ENCODE measurements at places on chromosomes 12 and 14.

DNA sequence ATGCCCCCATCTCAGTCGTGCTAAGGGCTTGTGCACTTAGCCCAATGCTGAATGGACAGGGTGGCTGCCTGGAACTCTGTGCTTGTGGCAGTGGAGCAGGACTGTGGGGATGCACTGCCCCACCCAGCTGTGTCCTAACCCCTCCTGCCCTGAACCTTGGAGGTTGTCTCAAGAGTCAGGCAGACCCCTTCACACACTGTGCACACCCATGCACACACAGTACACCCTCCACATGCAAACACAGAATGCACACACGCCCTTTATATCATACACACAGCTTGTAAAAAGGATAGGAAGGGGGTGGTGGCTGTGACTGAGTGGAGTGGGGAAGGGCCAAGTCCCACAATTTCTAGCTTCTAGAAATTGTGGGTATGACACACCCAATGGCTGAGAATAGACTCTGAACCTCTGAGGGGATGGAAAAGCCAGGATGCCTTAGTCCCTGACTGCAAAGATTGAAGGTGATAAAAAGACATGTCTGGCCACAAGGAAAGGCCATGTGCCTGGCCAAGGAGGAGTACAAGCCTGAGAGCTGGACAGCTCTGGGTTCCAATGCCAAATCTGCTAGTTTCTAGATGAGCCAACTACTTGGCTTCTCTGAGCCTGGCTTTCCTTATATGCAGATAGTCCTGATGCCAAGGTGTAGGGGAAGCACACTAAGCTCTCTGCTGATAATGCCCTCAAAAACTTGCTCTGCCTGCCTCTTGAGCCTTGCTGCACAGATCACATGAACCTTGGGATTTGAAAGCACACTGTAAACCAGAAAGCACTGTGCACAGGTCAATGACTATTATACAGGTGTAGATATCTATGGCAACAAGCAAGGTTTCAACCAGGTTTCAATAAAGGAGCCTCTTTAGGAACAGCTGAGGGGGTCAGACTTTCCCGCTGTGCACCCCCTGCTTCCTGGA lies 8.4 kb downstream of the KRT8 start:
- DNase-seq, result no peak

DNA sequence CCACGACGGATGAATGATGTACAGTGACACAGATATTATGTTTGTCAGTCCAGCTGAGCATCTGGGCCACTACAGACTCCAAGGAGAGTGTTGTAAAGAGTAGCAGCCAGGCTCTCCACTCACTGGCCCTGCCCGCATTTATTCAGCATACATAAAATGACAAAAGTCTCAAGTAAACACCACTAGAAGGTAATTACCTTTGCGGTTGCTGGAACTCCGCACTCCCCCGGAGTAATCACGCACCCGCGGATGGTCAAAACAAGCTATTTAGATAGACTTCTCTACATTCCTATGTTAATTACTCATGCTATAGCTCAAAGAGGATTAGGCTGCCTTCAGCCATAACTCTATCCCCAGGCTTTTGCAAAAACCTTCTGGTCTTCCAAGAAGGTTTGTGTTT lies 18.8 kb upstream of the STRAP start:
- no peak for DNase-seq

GRCh38 chr14:72387726-72388125 lies 455.5 kb downstream of the RGS6 start:
- DNase-seq, result no peak

GRCh38 chr12:31008961-31009840 lies 64.5 kb upstream of the DDX11 start:
- DNase-seq, result no peak

- no peak for DNase-seq
Measured at GRCh38 chr12:110310763-110311162, 29.7 kb downstream of the ATP2A2 start.

DNA sequence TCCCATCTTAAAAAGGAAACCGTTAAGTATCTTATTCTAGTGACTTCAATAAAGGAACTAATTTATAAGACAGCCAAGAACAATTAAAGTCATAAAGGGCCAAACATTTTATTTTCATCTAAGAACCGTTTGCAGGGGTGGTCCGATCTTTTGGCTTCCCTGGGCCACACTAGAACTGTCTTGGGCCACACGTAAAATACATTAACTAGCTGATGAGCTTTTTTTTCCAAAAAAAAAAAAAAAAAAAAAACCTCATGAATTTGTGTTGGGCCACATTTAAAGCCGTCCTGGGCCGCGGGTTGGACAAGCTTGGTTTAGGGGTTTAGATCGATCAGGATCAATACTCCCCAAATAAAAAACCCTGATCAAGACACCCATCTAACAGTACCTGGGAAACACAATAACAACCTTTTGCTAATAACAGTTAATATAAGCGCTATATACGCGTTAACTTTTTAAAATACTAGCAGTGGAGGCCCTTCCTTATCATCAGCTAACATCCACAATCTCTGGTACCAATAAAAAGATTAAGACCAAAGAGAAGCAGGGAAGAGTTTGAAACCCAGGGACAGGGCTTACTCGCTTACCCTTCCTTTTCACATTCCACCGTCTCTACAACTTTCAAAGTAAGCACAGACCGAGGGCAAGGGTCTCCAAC lies 1.1 kb downstream of the NAP1L1 start:
- no peak for DNase-seq

DNA sequence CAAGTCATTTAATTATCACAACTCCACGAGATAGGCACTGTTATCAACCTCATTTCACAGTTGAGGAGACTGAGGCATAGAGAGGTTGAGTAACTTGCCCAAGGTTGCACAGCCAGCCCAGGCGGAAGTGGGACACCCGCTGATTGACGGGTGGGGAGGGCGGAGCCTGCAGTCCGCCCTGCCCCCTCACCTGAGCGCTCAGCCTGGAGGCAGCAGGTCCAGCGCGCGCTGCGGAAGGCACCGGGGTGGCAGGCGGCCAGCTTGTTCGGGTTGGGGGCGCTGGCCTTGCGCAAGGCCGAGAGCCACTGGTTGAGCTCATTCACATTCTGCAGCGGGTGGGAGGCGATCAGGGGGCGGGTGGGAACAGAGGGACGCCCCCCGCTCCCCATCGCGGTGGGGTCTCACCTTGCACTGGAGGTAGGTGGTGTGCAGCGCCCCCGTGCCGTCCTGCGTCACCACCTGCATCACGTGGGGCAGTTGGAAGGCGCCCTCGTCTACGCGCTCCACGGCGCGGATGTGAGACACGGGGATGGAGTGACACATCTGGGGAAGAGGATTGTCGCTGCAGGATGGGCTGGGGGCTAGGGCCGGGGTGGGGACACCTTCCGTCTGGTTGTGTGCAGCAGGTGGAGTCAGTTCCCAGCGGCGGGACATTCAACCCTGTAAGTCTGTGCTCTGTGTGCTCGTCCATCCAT lies 31.7 kb downstream of the RASAL1 start:
- peak; percentile 75 for DNase-seq

- DNase-seq, result peak; percentile 6
Measured at GRCh38 chr14:90381999-90382451, 14.8 kb upstream of the CALM1 start.

GRCh38 chr12:2328661-2329060 lies 275.9 kb downstream of the CACNA1C start:
- no peak for DNase-seq

DNA sequence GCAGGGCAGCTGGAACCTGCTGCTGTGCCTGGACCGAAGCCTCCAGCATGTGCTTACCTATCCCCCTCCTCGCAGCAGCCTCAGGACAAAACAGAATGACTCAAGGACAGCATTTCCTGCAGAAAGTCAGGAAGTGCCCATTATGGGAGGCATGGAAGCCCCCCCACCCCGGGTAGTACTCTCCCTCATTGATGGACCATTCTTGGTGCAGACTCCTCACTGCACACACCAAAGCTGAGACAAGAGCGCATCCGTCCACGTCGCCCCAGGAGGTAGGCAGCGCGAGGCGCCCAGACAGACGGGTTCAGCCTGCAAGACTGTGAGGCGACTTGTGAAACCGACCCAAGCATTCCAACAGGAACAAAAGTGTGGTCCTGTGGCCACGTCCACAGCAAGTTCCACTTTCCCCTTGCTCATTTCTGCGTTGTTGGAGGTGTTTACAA lies 243.9 kb upstream of the ATXN7L3B start:
- no peak for DNase-seq

DNA sequence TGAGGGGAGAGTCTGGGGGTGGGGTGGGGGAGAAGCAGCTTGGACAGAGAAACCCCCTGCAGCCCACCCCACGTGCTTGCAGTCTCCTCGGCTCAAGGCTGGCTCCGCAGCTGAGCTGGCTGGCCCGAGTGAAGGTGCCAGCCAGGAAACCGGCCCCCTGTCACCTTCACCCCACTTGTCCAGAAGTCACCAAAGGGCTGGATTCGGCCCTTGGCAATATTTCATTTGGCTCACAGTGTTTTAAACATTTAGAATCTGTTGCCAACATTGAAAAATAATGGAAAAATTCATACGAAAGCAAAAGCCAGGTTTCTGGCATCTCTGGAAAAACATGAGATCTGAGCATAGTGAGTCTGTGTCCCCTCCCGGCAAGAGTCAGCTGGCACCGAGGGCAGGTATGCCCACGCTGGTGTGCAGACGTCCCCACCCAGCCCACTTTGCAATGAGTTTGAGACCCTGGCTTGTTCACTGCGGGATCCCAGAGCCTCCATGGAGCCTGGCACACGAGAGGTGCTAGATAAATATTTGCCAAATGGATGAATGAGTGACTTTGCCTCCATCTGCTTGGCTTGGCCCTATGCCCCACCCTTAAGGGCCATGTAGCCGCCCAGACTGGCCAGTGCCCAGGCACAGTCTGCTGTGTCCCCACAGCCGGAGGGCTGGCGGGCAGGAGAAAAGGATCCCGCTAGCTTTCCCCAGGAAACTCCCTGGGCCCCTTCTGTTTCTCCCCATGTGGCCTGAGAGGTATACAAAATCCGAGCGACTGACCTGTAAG lies 18.2 kb downstream of the MSI1 start:
- no peak for DNase-seq

DNA sequence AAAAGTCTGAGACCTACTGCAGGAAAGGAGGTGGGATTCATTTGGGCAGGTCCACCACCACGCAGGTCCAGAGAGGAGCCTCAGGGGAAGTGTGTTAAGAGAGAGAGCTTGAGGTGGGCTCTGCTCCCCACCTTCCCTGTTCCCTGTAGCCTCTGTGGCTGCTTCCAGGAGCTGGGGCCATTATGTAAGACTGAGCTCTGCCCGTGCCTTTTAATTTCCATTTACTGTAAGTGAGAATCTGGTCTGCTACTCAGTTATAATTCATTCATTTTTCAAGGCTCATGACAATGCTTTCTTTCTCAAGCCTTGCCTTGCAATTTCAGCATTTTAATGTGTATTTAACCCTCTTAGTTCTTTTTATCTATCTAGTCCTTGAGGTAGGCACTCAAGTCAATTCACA lies 8.3 kb downstream of the SLC4A8 start:
- no peak for DNase-seq

GRCh38 chr12:122012184-122012583 lies 9.5 kb upstream of the BCL7A start:
- DNase-seq, result no peak

DNA sequence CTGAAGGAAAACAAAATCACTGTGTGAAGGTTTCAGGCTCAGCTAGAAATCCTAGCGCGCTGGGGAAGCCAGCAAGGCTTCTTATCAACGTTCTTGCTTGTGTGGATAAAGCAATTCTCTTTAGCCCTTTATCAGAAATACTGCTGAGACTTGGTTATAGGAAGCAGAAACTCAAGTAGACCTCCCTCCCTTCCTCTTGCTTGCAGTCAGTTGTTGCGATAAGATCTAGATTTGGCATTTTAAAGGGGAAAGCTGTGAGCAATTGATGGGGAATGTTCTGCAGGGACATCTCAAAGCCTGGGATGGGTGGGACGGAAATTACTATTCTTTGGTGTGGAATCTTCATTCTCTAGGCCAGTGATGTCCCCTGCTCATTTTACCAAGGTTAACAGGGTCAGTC lies 76.4 kb upstream of the ANO4 start:
- DNase-seq, result no peak

DNA sequence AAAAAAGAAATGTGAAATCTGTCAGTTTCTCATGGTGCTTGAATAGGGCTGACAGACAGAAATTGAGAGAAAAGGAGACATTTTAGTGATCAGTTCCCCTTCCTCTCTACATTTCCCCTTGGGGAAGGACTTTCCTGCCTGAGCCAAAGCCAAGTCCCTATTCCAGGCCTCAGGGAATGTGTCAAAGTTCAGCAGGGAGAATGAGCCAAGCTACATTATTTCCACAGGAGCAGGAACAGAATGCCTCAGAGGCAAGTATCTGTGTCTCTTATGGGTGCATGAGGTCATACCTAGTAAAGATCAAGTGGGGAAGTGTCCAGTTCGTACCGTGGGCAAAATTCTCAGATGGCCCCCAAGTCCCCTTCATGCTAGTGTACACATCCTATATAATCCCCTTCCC lies 68.6 kb downstream of the IQSEC3 start:
- DNase-seq, result no peak

Data from CD8-positive, alpha-beta memory T cell (primary cell).